Stimulated activated CD8-positive, alpha-beta memory T cell treated with anti-CD3 and anti-CD28 coated beads, Interleukin-15, amount 100 ng/mL, for 48 hours (primary cell): ENCODE measurements at places on chromosomes 12 and 14.

- DNase-seq = no peak
These were observed 55.6 kb upstream of the ISM2 start for GRCh38 chr14:77554207-77554606.

DNA sequence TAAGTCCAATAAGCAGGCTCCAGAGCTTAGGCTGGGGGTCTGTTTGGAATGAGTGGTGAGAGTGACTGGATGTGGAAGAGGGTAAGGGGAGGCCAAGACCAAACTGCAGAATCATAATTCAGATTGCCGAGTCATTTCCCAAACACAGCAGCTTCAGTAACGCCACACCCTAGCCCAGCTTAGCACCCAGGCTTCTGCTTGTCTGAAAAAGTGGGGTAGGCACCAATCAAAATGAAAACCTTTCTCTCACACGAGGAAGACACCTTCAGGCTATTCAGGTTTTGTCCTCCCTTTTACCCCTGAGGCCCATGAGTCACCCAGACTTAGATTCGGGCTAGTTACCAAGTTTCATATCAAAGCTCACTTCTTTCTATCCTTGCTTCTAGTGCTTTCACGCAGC lies 306.1 kb downstream of the DAD1 start:
- DNase-seq = no peak

DNA sequence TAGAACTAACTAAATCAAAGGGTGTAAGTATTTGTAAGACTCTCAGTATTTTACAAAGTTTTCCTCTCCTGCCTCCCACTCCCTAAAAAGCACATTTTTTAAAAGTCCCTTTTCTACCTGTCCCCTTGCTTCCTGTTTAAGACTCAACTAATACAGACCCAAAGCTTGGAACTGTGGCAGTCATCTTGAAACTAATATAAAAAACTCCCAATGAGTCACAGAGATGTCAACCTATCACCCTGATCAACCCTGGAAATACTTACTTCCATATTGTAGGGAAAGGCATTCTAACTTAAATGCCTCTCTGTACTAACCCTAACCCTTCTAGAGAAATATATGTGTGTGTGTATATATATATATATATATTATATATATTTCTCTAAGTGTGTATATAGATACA lies 184.8 kb downstream of the SPTSSA start:
- no peak for DNase-seq

DNA sequence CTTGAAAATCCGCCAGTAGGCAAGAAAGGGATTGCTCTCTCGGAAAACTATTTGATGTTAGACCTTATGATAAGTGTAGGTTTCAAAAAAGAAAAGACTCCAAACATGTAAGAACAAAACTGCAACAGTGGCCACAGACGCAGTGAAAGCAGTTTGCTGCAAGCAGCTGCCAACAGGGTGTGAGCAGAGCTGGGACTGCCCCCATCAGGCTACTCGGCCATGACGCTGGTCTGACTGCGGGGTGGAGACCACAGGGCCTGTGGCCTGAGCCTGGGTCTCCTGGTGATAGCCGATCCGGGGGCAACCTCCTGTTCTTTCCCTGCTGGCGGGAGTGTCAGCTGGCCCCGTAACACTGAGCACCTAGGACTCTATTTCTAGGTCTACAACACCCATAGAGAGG lies 63.2 kb downstream of the AMN start:
- DNase-seq = no peak

- no peak for DNase-seq
These were observed 64.6 kb downstream of the BEGAIN start for GRCh38 chr14:100522616-100523099.

DNA sequence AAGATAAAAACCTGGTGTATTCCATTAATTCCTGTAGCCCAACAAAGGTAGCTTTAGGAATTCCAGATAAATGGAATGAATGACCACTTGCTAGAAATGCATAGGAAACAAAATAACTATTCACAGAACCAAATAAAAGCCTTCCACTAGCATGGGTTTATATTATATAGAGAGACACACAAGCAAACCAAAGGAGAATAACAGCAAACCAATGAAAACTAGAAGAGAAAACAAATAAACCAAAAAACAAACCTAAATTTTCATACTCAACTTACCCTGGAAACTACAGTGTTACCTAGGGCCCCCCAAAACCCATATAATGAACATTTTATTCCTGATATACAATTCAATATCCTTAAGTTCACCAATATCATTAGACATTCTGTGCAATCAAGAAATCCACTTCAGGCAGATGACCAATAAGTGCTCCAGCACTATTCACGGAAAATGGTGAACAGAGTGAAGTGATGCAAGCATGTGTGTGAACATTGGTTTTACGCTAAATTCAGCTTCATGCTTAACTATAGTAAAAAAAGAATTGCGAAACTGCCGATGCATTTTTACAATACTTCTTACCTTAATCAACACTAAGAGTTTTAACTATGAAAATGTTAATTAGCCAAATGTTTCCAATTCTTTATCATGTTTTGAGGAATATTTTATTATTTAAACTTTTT lies 1108.4 kb upstream of the TMEM132C start:
- DNase-seq = no peak

GRCh38 chr14:94397289-94398181 lies 9.1 kb upstream of the SERPINA1 start:
- no peak for DNase-seq

DNA sequence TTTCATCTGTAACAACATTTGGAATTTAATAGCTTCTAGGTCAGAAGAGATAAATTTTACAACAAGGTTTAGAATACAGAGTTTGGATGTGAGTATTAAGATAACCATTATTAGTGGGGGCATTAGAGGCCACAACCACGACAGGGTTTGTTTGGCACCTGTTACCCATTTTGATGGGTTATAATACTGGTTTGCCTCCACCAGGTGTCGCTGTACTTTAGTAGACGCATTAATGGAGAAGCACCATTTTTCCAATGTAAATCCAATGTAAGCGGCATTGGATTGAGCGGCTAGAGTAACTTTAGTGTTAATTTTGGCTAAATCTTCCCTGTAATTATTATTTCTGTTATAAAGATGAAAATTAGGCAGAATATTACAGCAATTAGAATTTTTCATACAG lies 136.2 kb downstream of the SLCO1B3 start:
- no peak for DNase-seq

DNA sequence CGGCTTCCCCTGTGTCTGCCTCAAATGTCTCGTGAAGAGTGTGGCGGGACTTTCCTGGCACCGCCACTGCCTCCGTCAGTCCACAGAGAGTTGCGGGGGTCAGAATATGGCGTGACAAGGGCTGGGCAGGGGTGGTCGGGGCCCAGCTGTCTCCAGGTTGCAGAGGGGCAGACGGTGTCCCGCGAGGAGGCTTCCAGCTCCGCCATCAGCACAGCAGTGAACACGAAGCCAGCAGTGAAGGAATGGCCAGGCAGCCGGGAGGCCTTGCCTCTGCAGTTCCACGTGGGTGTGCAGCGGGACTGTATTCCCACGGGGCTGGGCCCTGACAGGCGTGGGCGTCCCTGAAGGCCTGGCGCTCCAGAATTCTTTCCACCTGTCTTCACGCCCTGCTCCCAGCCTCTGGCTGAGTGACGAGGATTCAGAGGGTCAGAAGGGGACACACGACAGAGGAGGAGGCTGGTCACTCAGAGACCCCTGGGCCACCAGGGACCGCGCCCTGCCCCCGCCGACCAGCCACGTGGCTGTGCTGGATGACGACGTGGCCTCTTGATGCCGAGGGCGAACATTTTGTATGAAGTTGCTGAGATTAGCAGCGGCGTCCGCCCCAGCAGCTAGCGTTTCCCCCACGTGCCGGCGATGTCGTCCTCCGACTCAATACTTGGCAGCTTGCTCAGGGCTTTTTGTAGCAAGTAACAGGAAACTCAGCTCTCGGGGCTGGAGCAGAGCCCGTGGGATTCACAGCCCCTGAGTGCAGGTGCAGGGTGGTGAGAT lies 25.0 kb upstream of the GALNT9 start:
- DNase-seq = no peak

DNA sequence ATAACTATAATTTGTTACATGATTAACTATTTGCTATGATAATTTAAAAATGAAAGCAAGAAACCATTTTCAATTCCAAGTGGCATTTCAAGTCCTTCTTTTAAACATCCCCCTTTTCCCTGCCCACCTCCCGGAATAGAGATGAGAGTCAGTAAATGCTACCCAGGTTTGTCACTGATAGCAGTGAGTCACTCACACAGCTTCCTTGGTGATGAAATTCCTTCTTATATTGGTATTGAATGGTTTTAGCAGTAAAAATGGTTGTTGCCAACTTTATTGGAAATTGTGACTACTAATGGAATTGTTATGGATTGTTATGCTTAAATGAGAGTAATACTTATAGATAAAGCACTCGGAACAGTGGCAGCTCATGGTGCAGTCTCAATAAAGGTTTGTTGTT lies 90.5 kb downstream of the PPM1A start:
- no peak for DNase-seq

GRCh38 chr14:36315159-36315853 lies 5.1 kb downstream of the MBIP start:
- DNase-seq = no peak

- DNase-seq = no peak
These were observed 50.5 kb upstream of the PNMA1 start for GRCh38 chr14:73764406-73765280.

DNA sequence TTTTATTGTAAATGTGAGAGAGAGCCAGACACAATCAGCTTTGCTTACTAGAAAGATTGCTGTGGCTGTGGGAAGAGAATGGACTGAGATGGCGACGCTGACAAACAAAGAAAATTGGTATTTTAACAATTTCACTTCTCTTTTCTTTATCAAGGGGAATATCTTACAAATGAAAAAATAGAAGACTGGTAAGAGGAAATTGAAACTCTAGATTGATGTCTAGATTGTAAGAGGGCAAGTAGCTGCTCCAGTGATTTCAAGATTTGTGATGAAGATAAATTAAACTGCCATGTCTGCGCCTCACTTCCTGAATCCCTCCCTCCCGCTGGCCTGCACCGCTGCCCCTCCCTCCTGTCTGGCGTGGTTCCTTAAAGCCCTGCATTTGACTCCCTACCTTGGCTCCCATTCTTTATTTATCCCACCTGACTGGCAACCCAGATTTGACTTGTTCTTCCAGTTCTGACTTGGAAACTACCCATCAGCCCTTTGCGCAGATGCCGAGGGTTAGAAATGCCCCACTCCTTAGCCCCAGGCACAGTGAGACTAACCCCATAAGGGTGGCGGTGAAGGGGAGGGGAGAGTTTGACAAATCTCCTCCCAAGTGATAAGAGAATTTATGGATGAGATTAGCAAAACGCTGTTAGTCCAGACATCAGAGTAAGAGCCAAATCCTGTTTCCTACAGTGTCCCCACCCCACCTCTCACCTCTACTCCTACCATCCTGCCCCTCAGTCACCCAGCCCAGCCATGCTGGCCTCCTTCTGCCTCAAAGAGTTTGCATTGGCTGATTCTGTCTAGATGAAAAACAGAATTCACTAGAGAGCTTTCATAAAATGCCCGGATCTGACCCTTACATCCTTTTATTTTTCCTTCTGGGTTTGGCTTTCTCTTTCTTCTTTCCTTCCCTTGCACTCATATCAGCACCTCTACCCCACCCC lies 125.3 kb upstream of the ATF7IP start:
- no peak for DNase-seq

GRCh38 chr12:122093098-122093883 lies 14.7 kb downstream of the MLXIP start:
- DNase-seq = no peak

DNA sequence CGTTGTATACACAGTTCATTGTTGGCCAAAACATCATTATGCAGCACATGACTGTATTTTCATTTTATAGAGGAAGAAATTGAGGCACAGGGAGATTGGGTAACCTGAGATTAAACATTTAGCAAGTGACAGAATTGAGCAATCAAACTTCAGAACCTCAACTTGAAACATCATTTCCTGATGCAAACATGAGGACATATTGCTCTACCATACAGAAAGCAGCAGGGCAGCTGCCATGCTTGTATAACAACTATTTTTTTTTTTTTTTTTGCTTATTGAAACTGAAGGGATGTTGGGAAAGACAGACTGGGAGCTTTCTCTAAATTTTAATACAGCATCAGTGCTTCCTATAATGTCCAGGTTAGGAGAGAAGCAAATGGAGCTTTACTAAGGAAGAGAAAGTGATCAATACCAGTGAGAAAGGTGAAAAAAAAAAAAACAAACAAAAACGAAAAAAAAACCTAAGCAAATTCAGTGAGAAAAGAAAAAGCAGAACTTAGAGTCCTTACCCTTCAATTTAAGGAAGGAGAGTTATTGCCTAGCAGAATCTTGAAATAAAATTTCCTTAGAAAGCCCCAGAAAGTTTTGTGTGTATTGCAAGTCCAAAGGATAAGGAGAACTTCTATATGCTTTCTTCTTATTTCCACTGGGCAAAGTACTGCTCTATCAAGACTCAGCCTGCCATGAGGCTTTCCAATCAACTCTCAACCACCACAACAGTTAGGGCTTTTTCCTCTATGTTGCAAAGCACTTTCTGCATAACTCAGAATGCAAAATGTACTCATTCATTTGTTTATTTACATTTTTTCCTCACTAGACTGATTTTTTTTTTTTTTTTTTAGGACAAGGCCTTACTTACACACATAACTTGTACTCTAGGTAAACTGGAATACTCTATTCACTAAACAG lies 21.6 kb downstream of the BTG1 start:
- DNase-seq = no peak

GRCh38 chr14:61765225-61765943 lies 3.2 kb downstream of the SNAPC1 start:
- no peak for DNase-seq

- DNase-seq = no peak
These were observed 81.8 kb downstream of the SLC38A1 start for GRCh38 chr12:46187023-46187422.

DNA sequence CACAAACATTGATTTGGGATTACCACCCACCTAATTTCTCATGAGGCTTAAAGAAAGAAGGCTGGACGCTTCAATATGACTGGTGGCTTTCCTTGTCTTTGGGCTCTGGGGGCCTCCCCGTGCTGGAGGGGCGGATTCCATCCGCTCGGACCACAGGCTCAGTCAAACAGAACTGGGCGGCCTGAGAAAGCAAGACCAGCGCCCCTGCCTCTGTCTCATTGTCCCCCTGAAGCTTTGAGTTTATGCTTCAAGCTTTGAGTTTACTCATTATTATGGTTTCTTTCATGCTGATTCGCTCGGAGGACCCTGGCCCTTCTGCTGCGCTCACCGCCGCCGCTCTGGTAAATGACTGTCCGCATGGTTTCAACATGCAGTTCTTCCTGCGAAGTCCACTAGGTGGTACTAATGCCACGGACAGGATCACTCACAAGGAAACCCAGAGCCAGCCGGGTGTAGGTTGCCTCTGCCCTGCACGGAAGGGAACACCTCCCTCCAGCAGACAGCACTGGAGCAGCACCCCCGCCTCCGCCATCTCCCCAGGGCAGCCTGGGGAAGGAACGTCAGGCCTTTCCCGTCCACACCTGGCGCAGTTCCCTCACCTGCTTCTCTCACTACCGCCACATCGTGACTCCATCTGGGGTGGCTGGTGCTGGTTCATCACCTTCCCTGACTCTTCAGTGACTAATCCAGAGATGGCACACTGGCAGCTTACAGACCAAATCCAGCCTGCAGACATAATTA lies 13.2 kb upstream of the TIGAR start:
- DNase-seq = no peak
